ENCODE measurements at places on chromosomes 6 and 20.

DNA sequence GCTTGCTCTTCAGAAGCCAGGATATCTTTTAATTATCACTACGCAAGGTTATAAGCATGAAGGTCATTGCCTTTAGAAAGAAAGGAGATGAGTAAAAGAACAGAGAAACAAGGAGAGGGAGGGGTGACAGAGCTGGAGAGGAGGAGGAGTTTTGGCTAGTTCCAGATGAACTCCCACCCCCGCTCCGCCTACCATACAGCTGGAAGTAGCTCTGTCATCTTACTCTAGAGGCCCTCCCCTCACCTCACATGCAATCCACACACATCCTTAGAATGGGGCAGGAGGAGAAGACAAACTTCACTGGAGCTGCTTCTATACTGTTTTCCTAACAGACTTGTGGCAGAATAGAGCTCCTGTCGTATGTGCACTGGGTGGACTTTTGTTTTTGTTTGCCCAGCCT lies 144.7 kb downstream of the SCML4 start:
- DNase-seq = no peak

DNA sequence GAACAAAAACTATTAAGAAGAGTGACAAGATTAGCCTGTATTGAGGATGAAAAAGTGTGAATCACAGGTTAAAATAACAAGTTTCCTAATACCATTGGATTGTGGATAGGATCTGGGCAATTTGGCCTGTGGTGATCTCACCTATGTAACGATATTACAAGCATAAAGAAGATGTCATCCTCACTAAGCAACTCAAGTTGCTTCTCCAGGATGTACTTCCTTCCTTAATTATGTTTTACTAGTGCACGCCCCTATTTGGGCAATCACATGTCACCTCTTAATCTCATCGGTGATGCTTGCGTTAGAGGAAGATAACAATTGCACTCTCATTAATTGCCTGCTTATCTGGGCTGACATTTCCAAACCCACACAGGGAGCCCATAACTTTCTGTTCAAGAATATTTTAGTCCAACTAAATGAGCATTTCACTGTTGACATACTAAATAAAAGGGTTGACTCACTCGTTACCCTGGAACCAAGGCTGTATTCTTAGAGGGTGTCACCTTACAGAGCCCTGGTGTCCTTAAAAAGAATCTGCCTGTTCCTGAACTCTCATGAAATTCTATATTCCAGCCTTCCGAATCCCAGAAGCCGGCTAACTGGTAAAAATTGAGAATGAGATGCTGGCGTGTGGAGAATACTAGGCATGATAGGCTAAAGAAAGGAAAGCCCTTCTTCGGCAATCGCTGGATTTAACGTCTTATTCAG lies 88.2 kb upstream of the ATXN1 start:
- no peak for DNase-seq

- no peak for DNase-seq
Observed at GRCh38 chr6:137767911-137768690, 99.0 kb upstream of the TNFAIP3 start.

GRCh38 chr6:131778169-131778568 lies 29.7 kb upstream of the ENPP1 start:
- no peak for DNase-seq

DNA sequence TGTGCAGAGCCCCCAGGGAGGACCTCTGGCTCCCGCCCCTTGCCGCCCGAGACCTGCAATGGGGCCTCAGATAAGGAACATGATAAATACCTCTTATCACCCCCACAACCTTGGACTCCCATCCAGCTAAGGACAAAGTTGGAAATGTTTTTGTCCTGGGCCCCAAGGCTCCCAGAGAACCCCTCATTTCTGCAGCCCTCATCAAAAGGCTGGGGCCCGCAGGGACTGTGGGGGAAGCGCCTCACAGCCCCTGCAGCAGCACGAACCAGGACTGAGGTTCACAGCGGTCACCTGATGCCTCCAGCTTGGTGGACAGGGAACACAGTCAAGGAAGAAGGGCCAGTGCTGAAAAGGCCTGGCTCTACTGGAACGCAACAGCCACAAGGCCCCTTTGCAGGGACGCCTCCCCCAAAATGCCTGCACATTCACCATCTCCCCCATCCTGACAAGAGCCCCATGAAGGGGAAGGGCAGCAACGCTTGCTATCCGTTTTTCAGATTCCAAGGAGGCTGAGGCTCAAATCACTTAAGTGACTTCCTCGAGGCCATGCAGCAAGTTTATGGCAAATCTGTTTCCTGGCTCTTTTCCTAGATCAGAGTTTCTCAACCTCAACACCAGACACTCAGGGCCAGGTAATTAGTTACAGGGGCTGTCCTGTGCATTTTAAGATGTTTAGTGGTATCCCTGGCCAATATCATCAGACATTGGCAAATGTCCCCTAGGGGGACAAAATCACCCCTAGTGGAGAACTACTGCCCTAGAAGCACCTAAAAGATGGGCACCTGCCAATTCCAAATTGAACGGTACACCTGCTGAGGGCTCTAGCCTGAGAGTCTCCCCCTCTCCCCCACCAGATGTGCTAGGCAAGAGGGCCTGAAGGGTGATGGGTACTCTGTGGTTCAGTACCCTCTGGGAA lies 10.6 kb downstream of the TFEB start:
- no peak for DNase-seq

DNA sequence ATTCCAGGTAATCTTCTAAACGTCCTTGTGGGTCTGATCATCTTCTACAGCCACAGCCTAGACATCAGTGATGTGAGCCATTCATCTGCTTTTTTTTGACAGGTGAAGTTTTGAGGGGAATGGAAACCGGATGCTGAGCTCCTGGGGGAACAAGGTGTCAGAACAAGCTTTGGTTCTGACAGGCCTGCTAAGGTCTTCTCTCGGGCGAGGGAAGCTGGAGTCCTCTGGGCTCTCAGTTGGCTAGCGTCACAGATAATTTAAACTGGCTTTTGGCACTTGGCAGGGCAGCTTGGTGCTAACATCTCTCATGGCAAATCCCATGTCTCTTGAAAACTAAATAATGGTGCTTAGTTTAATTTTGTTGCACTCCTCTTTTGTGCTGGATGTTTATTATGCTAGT lies 8.4 kb upstream of the AIG1 start:
- DNase-seq = no peak

DNA sequence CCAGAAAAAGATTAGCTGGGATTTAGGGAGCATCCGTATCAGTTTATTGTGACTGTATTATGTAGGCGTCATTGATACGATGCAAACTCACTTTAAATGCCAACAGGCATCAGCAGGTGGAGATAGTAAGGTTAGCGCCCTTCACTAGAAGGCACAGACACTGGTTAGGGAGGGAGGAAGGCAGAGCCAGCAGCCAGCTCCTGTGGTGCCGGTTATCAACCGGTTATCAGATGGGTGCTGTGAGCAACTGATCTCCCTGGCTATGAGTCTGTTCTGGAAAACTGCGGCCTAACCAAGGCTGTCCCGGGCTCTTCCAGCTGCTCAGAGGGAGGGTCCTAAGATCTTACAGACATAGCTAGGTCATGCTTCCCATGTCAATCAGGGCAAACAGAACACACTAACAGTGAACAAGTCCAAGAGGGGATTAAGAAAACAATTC lies 47.5 kb upstream of the CD93 start:
- DNase-seq = no peak

DNA sequence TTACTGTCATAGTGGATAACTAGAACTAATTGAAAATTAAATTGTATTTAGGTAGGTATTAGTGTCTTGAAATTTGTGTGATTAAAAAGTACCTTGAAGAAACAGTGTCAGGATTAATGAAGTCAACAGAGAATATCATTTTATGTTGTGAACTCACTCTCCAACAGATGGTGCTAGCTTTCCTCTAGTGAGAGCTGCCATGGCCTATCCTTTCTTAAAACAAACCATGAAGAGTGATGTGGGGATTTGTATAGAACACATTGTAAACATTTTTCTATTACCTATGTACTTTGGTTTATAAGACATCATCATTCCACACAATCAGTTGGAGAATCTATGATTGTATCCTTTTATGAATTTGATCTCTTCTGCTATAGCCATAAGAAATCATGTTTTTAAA lies 4.8 kb upstream of the SRSF12 start:
- no peak for DNase-seq

DNA sequence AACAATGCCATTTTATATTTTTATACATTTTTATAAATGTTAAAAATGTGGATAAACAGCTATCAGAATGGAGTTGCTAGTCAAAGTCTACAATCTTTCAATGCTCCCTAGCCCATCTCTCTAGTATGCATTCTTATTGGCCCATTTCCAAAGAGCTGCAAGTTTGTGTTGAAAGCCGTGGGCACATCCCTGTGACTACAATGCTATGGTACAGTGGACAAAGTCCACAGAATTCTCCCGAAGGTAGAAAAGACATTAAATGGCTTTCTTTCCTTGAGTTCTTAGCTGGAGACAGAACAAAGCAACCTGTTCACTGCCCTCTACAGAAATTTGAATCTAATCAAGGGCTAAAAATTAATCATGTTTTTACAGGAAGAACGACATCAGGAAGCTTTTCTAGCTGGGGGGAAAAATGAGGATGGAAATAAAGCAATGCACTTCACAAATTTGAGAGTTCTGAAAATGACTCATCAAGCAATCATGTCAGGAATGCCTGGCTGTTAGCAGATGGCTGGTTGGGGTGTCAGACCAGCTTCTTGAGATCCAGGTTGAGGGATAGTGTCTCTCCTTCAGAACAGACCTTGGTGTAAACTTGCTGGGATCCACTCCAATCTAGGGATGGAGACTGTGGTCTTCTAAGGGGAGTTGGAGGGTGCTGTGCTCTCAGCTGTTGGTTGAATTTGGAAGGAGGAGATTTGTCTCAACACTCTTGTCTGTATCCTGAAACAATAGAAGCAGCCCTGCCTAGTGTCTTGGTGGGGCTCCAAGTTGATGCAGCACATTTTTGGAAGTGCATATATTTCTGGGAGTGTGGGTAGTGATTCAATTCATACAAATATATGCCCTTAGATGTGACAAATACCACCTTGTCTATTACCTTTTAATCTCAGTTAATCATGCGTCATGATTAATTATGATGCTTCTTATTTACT lies 143.4 kb upstream of the PHACTR1 start:
- no peak for DNase-seq

DNA sequence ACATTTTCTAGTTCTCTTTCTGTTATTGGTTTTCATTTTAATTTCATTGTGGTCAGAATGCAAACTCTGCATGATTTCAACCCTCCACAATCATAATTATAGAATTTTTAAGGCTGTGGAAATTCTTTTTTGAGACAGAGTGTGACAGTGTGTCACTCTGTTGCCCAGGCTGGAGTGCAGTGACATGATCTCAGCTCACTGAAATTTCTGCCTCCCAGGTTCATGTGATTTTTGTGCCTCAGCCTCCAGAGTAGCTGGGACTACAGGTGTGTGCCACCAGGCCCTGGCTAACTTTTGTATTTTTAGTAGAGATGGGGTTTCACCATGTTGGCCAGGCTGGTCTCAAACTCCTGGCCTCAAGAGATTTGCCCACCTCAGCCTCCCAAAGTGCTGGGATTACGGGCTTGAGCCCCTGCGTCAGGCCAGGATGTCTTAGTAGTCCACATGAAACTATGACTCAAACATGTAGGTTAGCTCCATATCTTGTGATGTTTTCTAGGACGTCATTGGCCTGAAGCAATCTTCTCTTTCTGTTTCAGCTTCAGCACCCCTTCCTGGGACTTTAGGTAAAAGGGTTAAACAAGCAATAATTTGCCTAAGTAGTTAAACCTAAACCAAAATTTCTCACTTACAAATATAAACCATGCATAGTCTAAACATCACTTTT lies 47.4 kb upstream of the SAMD3 start:
- DNase-seq = no peak

GRCh38 chr20:24987873-24988835 lies 4.4 kb downstream of the APMAP start:
- no peak for DNase-seq

DNA sequence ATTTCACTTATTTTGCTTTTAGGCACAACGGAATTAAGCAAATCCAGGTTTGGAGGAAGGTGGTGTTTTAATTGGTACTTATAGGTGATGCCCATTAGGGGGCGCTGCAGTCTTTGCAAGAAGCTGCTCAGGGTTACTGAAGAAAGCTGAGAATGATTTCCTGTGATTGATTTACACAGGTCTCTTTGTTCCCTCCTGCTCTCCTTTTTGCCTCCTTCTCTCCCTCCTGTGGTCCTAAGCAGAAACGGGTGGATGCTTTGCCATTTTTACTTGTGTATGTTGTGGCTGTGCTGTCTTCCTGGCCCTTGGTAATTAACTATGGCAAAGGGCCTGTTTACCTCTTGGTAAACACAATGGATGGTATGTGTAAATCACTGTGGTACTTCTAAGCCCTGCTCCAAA lies 97.8 kb downstream of the ANKS1A start:
- DNase-seq = peak; percentile 14

- no peak for DNase-seq
Observed at GRCh38 chr20:10654250-10654610, 19.6 kb downstream of the JAG1 start.

DNA sequence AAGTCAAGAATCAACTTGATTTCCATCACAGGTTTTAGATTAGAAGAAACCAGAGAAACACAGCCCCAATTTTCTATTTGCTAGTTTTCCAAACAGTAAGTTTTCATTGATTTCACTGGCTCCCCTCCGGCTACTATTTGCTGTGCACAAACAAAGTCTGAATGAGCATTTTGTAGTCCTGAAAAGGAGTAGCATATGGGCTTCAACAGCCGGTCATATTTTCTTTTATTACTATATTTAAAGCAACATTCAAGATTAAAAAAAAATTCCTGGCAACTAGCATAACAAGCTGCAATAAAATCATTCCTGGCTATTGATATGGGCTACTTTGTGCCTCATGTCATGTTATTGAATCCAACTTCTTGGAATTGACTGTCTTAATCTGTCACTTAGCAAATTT lies 48.3 kb downstream of the CARMIL1 start:
- DNase-seq = no peak

GRCh38 chr6:12312736-12313135 lies 22.6 kb downstream of the EDN1 start:
- no peak for DNase-seq

DNA sequence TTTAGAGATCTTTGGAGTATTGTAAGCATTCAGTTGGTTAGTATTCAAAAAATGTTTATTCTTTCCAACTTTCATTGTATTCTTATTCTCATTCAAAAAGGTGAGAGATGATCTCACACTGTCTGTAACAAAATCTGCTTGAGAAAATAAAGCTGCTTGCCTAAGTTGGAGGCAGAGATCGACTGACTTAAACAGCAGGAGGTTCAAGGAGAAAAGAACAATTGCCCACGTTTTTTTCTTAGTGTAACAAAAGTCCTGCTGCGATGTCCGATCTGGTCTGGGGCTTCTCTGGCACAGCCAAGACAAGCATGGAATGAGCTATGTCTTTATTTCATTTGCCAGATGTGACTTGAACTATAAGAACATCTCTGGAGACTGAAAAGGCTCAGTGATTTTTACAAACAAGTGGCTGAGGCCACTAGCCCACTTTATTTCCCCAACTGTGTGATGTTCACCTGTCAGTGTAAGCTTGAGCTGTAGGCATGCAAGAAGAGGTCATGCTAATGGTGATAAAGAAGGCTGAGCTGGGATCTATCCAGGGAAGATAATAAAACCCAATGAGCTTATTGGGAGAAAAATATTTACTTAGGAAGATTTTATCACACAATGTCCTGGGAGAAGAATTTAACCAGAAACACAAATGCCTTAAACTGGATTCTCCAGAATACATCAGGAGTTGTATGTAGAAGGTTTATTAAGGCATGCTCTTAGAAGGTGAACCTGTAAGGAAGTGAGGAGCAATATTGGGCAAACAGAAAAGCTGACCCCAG lies 580.1 kb upstream of the BTBD3 start:
- no peak for DNase-seq
